ENCODE measurements at places on chromosomes 3 and 15.

DNA sequence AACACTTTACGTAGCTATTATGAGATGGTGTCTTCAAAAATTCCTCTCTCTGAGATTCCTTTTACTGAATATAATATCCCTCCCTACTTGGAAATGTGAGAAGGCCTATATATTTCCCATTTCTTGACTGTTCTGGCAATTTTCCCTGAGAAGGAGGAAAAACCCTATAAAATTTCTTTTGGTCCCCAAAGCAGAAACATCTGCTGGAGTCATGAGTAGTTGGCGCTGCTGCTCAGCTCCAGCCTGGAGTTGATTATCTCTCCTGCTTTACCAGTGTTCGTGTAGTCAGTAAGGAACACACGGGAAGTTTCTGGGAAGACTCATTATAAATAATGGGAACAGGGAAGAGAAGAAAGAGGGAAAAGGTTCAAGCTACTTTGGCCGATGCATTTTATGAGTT lies 680.1 kb downstream of the EPHA3 start:
- DNase-seq = no peak

- no peak for DNase-seq
Observed at GRCh38 chr15:74648051-74648842, 32.6 kb downstream of the CLK3 start.

DNA sequence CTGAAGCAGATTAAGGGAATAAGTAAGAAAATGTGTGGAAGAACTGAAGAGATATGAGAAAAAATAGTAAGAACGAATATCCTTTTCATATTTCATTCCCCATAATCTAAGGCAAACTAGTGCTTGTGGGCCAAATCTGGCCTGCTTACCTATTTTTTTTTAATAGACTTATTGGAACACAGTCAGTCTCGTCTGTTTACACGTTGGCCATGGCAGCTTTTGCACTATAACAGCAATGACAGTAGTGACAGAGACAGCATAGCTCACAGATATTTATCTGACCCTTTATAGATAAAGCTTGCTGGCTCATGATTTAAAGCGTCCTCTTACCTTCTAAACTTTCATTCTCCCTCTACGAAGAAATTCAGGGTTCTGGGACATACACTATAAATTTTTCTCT lies 50.0 kb upstream of the CDAN1 start:
- no peak for DNase-seq

DNA sequence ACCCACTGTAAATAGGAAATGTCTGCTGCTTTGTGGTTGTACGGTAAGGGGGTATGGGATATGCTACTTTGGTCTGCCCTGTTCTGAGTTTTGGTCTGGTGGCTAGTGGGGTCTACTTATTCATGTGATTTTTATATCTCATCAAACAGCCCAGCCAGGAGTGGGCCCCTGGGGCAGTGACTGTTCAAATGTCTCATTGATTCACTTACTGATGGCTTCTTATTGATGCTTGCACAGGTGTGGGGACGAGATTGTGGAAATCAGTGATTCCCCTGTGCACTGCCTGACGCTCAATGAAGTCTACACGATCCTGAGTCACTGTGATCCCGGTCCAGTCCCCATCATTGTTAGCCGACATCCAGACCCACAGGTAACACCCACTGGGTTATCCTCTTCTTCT lies 38.5 kb downstream of the STARD5 start:
- no peak for DNase-seq

DNA sequence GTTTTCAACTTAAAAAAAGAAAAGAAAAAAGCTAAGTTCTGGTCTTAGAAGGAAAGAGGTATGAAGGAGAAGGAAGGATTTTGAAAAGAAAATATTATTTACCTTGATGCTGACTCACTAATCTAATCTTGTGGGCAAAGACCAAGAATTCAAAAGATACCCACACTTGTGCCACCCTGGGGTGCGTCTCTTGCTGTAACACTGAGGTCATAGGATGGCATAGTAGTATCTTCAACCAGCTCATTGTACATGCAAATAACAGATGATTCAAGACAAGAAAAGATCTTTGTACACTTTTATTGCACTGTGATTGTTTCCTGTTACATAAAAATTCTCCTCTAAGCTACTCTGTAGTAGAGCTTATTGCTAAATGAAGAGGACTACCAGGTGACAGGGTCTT lies 17.3 kb downstream of the PLS1 start:
- no peak for DNase-seq

DNA sequence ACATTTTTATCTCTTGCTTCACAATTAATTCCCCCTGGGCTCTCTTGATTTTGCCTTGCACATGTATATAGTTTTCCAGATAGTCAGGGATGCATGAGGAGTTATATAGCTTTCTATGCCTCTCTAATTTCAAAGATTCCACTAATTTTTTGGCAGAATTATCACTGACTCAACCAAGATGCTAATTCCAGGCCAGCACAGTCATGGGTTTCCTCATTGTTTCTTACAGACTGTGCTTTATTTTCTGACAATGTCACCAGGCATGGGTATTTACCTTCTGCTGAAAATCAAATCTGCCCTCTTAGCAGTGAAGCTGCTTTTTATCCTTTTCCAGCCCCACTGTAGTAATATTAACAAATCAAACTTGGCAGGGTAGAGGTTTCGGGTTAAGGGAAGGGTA lies 1520.6 kb upstream of the CADM2 start:
- DNase-seq = no peak

- DNase-seq = no peak
Observed at GRCh38 chr3:138062037-138062436, 52.1 kb downstream of the CLDN18 start.

- peak; percentile 87 for DNase-seq
Observed at GRCh38 chr3:129606636-129607390, at the start of gene PLXND1. Gene PLXND1, minus strand, starts transcription at chr3:129606676. Its CDS starts 37 bp downstream, at chr3:129606639.

- peak; percentile 51 for DNase-seq
Observed at GRCh38 chr3:158845765-158846350, 44.0 kb downstream of the MFSD1 start.

GRCh38 chr3:23580096-23580713 lies 225.6 kb upstream of the UBE2E1 start:
- no peak for DNase-seq

DNA sequence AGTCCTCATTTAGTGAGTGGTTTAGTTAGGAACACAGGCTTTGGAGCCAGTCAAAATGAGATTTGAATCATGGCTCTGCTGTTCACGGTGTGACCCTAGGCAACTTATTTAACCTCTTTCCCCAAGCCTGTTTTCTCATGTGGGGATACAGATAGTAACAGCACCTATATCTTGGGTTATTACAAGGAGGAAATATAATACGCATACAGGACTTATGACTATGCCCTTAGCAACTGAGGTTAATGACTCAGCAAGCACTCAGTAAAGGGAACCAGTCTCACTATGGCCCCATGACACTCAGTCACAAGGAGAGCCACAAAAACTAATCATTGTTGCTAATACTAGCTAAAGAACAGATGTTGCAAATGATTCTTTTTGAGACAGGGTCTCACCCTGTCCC lies 45.9 kb downstream of the SUMF1 start:
- DNase-seq = no peak

DNA sequence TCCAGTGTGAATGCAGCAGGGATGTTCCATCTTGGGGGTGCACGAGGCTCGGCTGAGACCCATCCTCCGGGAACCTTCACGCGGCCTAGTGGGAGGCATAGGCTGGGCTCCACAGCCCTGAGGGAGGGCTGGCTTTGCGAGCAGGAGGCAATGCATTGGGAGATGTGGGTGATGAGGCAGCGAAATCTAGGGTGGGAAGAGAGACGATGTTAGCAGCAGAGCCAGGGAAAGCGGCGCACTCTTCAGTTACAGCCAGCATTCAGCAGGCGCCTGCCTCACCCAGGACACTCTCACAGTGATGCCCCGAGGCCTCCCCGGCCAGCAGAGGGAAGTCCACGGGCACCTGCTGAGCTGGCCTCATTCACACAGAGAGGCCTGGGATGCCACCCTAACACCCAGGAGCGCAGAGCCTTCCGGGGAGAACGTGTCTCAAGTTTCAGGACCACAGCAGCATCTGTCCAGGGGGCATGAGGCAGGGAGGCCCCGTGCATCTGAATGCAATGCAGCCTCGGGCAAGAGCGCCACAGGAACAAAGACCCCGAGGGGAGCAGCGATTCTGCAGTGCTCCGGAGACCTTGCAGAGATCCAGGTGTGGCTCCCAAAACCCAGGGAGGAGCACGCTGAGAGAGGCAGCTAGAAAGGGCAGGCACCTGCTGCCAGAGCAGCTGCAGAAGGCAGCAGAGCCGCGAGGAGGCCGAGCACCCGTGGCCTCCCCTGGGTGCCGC lies 102.4 kb downstream of the NUP210 start:
- no peak for DNase-seq

DNA sequence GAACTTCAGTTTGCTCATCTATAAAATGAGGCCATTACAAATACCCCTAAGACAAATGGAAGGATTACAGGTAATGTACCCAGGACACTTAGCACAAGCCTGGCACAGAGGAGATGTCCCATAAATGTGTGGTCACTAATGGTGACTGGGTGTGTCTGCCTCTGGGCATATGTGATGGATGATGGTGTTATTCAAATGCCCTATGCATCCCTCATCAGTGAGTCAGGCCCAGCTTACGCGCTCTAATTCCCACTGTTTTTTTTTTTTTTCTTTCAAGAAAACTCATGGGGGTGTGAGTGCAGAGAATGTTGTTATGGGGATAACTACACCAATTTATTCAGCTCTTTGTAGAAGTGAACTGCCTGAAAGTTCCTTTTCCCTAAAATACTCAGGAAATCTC lies 23.6 kb upstream of the KIF23 start:
- no peak for DNase-seq

DNA sequence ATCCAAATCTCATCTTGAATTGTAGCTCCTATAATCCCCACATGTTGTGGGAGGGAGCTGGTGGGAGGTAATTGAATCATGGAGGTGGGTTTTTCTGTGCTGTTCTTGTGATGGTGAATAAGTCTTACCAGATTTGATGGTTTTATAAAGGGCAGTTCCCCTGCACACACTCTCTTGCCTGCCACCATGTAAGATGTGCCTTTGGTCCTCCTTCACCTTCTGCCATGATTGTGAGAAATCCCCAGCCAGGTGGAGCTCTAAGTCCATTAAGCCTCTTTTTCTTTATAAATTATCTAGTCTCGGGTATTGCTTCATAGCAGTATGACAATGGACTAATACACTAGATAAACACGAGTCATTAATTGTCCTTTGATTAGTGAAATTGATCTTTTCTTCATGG lies 214.5 kb upstream of the CFAP20DC start:
- DNase-seq = no peak

- DNase-seq = peak; percentile 48
Observed at GRCh38 chr15:98753726-98754656, 105.7 kb downstream of the IGF1R start.

DNA sequence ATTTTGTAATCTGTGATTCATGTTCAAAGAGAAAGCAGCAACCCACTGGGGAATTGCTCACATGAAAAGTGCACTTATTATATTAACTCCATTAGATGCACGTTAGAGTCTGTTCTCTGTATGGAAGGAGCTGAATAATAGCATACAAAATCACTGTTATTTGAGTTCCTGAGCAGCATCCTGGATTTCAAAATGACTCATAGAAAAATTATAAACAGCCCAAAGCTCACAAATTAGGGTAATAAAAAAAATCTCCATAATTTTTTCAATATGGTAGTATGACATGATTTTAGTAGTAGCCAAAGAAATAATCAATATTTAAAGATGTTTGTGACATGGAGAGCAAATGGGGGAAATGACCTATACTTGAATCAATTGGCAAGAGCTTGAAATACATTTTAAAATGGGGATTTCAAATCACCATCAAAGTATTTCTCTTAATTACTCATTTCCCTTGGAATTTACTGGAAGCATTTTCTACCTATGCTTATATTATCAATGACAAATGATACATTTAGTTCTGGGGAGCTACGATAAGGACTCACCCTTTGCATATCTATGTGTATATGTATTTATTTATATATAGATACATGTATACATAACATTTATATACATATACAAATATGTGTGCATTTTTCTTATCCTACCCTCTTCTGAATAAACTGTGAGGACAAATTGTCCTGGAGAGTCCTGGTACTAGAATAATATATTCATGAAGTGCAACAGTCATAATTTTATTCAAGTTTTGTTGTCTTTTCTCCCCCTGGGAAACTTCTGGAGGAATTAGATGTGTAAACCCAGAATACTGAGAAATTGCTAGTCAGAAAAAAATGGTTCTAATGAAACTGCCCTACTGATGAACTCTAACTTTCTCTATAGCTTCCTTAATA lies 116.3 kb downstream of the RPL22L1 start:
- DNase-seq = no peak

DNA sequence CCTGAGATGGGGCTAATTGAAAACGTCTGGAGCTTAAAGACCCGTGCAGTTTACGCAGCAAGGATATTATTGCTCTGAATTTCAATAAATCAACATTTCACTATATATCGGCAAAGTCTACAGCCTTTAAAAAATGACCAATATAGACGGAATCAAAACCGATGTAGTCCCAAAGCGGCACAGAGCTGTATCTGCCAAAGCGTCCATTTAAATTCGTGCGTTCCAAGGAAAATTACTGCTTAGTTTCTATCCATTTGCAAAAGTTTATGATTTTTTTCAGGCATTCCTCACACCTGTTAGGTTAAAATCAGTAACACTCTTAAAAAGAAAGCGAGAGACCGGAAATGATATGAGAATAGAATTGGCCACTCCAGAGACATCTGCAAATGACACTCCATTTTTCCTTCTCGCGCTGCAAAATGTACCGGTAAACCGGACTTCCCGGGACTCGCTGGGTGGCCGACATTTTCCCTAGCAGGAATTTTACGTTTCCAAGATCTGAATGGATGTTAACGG lies 777 bp upstream of the EIF4A2 start:
- DNase-seq = no peak

GRCh38 chr3:45889337-45889736 lies 3.0 kb downstream of the CCR9 start:
- no peak for DNase-seq
